ENCODE measurements at places on chromosomes 1 and 21.

- DNase-seq = peak; percentile 54
These were observed 124.9 kb downstream of the DMRTB1 start for GRCh38 chr1:53583868-53584776.

DNA sequence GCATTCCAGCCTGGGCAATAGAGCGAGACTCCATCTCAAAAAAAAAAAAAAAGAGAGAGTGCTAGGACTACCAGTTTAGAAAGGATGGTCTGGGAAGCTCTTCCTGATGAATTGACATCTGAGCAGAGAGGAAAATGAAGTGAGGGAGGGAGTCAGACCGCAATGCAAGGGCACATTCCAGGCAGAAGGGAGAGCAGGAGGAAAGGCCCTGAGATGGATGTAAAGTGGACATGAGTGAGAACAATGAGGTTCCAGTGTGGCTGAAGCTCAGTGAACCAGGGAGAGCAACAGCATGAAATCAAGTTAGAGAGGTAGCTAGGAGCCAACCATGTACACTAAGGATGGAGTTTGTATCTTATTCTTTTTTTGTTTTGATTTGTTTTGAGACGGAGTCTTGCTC lies 55.9 kb upstream of the SPOCD1 start:
- no peak for DNase-seq

DNA sequence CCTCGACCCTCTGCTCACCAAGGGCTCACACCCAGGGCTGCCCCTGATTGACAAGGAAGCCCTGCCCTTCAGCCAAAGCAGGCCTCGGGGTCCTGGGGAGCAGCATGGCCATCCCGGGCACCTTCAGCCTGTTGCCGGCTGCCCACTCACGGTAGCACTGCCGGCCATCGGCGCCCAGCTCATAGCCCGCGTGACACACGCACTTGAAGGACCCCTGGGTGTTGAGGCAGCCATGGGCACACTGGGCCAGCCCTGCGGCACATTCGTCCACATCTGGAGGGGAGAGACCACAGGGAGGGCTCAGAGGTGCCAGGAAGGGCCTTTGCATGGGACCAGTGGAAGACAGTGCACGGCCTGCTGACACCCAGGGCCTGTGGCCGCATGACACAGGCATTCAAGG lies 57.4 kb downstream of the ARHGEF16 start:
- DNase-seq = no peak

DNA sequence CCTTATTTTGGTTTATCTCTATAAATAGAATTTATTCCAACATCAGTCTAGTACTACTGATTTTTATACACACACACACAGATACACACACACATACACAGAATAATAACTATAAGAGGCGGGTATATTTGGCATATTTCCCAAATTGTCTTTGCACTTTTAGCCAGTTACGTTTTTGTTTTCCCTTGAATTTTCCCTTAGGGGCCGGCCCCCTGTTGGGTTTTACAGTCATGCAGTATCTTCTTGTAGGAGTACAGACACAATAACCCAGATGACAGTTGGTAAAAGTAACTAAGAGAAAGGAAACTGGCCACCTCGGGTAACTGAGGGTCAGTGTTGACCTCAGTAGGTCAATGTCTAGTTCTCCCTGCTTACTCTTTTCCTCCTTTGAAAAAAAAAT lies 50.9 kb downstream of the DISP1 start:
- DNase-seq = no peak

GRCh38 chr1:8142955-8143629 lies 117.0 kb upstream of the ERRFI1 start:
- DNase-seq = no peak

DNA sequence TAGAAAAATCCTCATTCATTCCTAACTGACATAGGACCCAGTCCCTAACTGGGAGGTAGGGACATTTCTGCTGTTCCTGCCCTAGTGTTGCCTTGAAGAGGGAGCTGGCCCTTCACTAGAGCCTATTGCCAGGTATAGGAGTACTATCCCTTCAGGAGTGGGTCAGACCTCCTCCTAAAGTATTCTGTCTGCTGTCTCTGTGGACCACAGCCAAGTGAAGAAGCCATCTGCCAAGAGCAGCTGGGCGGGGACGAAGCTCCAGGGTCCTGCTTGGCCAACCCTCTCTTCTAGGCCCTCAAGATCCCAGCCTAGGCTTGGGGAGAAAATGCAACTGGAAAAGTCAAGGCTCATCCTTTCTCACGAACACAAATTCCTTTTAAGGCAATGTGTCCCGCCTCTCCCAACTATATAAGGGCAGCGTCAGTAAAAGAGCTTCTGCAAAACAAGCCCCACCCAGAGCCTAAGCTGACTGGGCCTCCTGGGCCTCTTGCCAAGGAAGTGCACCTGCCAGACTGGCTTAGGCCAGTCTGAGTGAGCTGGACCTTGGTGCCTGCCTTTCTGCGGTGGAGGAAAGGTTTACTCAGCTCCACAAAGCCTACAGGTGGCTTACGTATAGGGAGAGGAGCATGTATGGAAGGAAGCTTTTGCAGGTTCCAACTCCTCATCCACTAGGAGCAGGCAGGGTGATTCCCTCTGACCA lies 638 bp upstream of the TUFT1 start:
- DNase-seq = no peak

- DNase-seq = no peak
These were observed 99.0 kb upstream of the C1orf105 start for GRCh38 chr1:172321451-172321850.

GRCh38 chr1:183483224-183483623 lies 10.9 kb downstream of the SMG7 start:
- no peak for DNase-seq

DNA sequence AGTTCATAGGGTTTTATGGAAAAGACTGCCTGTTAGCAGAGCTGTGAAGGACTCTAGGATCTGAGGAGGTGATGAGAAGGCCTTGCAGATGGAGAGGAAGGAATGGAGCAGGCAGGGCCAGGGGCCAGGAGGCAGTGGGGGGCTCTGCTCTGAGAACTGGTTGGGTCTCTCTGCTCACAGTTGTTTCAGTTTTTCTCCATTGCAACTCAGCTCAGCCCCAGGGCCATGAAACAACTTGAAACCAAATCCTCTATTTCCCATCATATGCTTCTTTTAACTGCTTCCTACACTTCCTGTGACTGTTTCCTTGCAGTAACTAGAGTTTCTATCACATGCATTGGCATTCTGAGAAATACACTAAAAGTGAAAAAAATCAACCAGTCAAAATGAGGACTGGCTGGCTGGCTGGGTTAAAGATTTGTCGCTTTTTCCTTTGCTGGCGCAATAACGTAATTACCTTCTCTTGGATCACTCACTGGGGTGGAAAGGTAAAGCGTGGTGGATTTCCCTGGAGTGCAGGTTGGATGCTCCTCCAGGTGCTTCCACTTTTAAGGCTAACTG lies 172.0 kb downstream of the CDC7 start:
- DNase-seq = no peak

DNA sequence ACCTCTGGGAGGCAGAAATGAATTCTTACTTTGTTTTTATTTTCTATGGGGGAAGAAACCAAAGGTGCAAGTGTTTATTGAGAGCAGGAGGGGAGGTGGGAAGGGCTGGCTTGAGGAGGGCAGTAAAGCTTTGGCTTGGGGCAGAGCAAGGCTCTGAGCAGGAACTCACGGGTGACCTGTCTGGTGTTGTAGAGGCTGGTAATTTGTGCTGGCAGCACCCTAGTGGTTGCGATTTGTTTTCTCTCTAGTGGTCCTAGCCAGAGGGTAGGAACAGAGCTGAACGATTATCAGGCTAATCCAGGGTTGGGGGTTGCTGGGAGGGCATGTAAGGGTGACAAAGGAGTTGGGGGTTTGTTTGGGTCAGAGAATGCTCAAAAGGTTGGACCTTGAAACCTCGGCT lies 16.6 kb downstream of the TMCC2 start:
- no peak for DNase-seq

DNA sequence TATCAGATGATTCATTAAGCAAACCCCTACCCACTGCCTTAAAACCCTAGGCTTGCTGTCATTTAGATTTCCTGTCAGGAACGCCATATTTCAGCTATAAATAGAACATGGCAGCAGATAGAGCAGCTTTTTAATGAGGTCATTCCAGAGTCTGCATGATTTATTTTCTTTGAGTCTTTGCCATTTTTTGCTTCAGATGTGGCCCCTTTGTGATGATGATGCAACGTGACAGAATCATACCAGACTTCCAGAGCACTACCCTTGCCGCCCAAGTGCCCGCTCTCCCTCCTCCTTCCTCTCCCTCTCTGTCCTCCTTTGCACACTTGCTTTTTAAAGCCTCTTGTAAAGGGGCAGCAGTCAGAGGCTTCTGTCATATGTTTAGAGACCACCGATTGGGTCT lies 55.5 kb upstream of the TRIM67 start:
- DNase-seq = no peak

- DNase-seq = no peak
These were observed 3.9 kb upstream of the BACE2 start for GRCh38 chr21:41164052-41164451.

- no peak for DNase-seq
These were observed 41.8 kb downstream of the S100B start for GRCh38 chr21:46562964-46563607.

DNA sequence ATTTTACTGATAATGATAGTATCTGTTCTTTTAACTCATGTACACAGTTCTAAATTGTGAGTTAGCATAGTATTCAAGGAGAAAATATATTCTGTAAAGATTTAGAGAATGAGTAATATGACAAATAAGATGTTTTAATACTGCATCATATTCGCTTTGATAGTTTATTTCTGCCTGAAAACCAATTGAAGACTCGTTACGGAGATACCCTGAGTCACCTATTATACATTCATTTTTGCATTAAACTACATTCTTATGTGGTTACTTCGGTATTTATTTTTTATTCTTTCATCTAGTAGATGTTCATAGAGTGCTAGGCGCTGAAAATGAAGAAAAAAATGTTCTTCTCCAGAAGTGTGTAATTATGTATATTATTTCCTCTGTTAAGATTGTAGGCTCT lies 5.3 kb downstream of the UHMK1 start:
- DNase-seq = no peak

GRCh38 chr1:236389253-236389652 lies 4.8 kb upstream of the EDARADD start:
- no peak for DNase-seq

GRCh38 chr21:31145274-31145673 lies 107.0 kb upstream of the KRTAP19-8 start:
- DNase-seq = no peak

DNA sequence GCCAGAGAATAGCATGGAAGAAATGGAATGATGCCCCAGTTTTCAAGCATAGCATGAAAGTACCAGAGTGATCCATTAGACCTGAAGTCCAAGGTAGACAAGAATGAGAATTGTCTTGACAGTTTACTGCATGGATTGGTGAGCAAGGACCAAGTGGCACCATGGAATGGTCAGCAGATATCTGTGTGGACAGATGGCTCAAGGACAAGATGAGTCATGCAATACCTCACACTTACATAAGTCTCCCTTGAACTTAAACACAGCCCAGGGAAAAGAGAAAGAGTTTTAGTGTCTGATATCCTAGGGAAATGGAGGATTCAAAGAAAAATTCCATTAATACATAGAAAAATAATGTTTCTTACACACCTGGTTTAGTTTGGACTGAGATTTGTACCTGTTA lies 195.2 kb downstream of the MRPL39 start:
- no peak for DNase-seq

GRCh38 chr1:153361480-153362109 lies 3.9 kb downstream of the S100A9 start:
- peak; percentile 29 for DNase-seq

GRCh38 chr1:229717786-229718576 lies 91.9 kb downstream of the URB2 start:
- no peak for DNase-seq

- DNase-seq = no peak
These were observed 25.3 kb downstream of the CACNA1E start for GRCh38 chr1:181508486-181509165.

DNA sequence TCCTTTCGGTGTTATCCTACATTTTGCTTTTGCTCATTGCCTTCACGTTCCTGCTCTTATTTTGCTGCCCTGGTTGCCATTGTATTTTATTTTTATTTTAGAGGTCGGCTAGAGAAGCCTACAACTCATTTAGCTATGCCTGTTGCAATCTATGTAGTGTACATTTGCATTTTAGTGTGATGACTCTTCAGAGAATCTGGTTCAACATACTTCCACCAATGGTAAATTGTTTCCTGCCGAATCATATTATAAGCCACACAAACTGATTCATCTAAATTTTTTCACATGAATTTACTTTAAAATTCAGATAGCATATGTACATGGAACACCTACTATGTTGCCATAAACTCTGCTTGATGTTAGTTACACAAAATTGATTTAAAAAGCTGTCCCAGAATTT lies 1596.9 kb downstream of the PLA2G4A start:
- no peak for DNase-seq

GRCh38 chr21:44816761-44817505 lies 929 bp downstream of the SUMO3 start:
- DNase-seq = no peak

DNA sequence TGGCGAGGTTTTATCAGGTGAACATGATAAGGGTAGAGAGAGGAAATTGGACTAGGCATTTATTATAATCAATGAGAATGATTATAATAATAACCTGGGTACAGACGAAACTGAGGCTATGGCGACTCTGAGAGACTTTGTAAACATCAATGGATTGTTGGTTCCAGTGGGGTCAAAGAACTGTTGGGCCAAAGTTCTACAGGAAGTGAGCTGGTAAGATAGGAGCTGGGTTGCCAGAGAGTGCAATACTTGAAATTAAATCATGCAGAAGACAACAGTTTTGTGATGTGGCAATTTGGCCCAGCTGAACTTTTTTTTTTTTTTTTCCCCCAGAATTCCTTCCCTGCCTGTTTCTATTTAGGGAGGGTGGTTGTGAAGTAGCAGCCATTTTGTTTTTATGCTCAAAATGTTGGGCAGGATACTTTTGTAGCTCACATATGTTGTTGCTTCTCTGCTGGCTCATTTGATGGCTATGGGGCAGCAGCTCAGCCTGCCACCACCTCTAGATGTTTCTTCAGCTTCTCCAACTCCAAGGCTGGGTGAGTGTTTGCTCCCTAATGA lies 286.5 kb upstream of the B3GALT2 start:
- no peak for DNase-seq

- DNase-seq = no peak
These were observed 136.2 kb downstream of the NAV1 start for GRCh38 chr1:201675143-201675542.
